ENCODE measurements at places on chromosomes 1 and 21. TPM values are rescaled to one million over a fixed set of nuclear protein-coding genes. Genes with fewer than 3 reads are reported as not detected.

DNA sequence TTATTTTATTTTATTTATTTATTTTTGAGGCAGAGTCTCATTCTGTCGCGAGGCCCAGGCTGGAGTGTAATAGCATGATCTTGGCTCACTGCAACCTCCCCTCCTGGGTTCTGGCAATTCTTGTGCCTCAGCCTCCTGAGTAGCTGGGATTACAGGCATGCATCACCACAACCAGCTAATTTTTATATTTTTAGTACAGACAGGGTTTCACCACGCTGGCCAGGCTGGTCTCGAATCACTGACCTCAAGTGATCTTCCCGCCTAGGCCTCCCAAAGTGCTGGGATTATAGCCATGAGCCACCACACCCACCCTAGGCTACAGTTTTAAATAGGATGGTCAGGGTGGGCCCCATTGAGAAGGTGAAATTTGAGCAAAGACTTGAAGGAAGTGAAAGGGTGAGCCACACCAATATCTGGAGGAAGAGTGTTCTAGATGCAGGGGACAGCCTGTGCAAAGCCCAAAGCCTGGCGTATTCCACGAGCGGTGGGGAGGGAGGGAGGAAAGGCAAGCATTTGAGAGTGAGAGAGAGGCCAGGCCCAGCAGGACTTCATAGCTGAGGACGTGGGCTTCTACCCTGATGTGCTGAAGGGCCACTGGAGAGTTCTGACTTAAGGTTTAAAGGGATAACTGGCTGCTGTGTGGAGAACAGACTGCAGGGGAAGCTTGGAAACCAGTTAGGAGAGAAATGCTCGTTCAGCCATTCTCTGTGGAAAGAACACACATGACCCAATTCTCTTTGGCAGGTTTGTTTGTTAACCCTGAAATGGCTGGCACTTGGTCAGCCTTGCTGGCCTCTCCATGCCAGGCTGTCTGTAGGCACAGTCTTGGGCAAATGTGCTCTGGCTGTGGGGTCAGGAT is 62.6 kb upstream of the FAM20B start:
- peak; percentile 30 for DNase-seq

The PTGS2 gene
- total RNA-seq: 18.3 TPM

DNA sequence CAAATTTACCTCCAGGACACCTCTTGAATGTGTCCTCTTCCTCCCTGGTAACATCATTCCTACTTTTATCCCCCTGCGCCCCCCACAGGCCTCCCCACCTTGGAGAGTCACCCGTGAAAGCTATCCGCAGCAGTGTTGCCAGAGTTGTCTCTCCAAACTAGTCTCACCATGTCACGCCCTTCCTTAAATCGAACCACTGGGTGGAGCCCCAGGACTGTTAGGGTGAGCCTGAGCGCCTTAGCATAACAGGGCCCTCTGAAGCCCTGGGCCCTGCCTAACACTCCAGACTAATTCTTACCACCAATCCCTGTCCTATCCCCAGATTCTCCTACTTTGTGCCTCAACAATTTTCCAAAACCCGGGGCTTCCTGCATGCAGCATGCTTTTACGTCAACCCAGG is 35.0 kb downstream of the HSD3B2 start:
- peak; percentile 35 for DNase-seq

DNA sequence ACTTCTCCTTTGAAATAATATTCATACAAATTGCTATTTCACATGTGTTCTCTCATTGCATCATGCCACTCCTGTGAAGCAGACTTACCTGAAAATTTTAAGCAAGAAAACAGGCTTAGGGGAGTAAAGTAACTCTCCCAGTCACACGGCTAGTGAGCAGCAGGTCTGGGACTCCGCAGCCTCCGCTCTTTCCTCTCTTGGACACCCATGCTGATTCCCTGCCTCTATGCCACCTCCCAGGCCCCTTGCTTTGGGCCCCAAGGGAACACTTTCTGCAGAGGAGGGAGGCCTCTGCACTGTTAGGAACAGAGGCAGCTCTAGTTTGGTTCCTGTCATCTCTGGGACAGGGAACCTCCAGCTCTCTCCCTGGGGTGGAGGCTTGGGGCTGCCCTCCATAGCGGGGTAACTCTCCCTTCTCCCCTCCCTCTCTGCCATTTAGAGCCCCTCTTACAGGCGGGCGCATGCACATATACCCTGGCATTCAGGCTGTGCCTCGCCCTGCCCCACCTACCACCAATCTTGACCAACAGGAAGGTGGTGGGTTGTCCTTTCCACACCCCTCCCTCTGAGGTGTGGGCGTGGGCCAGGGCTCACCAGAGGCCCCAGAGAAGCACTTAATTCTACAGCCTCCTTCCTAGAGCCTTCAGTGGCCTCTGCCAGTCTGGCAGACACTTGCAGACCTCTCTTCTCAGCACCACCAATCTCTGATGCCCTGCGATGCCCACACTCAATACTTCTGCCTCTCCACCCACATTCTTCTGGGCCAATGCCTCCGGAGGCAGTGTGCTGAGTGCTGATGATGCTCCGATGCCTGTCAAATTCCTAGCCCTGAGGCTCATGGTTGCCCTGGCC is at the start of gene RXFP4:
Gene RXFP4 (plus strand): TSS at position 646 of the 852 bp plus-strand sequence. CDS start 72 bp downstream, at position 718.
- no peak for DNase-seq

The ANGPTL1 gene
- 24.3 TPM for total RNA-seq

The NOTCH2NLA gene
- total RNA-seq: 45.1 TPM

DNA sequence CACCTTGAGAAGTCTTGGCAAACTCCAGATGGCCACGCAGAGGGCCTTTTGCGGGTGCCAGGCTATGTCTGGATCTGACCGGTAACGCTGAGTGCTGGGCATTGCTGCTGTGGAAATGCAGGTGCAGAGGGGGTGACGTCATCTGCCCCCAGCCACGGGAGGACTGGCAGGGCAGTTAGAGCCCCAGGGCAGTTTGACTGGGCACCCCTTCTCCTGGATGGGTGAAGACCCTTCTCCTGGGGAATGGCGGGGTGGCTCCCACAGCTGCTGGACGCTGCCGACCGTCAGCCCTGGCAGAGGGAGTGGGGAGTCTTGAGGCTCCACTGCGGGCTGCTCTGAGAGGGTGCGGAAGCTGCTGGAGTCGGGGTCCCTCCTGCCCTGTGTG is 12.6 kb upstream of the EDN2 start:
- DNase-seq: no peak

DNA sequence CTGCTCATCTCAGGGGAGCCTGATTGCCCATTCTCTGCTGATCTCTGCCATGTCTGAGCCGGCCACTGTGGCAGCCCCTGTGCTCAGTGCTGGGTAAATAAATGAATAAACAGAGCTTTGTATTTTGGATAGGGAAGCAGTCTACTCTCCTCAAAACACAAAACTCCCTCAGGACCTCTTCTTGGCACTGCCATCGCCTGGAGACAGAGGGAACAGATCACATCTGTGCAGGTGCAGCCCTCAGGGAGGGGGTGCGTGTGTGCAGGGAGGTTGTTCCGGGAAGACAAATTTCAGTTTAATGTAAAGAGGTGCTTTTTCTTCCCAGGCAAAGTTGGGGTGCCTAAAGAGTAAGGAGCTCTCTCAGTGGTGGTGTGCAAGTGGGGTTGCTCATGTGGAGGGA is 7.7 kb upstream of the FAM167B start:
- DNase-seq: no peak

The PLCH2 gene
- total RNA-seq: 7.9 TPM

DNA sequence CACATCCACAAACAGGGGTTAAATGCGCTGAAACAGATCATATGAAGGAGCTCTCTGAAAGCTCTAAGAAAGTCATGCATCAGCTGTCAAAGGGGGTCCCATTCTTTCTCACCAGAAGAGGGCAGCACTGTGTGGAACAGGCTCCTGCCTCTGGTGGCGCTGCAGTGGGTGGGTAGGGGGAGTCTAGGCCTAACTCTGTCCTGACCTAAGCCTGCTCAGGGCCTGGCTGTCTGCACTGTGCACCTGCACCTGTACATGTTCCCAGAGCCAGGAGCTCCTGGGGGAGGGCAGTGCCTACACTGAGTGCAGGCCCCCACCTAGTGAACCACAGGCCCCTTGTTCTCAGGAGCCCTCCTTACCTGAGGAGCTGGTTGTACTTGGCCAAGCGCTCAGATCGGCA is 16.0 kb downstream of the ENO1 start:
- DNase-seq: peak; percentile 37

DNA sequence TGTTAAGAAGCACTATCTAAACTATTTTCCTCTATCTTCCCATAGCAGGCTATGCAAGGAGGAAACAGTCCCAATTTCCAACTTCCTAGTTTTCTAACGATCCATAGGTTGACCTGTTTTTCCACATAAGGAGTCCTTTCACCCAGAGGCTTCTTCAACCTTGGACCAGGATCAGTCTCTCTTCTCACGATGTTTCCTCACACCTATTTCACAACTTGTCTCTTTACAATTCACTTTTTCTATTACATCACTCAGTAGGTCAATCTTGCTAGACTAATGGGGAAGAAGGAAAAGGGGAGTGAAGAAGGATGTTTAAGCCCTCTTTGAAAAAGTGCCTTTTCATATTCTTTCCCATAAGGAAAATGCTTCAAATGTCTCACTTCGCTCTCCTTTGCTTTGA is 15.9 kb downstream of the PALMD start:
- DNase-seq: no peak

The SEMA4A gene
- 46.9 TPM for total RNA-seq

All from lung (tissue), 17 donors.